ENCODE measurements at places on chromosomes 2 and 18.

DNA sequence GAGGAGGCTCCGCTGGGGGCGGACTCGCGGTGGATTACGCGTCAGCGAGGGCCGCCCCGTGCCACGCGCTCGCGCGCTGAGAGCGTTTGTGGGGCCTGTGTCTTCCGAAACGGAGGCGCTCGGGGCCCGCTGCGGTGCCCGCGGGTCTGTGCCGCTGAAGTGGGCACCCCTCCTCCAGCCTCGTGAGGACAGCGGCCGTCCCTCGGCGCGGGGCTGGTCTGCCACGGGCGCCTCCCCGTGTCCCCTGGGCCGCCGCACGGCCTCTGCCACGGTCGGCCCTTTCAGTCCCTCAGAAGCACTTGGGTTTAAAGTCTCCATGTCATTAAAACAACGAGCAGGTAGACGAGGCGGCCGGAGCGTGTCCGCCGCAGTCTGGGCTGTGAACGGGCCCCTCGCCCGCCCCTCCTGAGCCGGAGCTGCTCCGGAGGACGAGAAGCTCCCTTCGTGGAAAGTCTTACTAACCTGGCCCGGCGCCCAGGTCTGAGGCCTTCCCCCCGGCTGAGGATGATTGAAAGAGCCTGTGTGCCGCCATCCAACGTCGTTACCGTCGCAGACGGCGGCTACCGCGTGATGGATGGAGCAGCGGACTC is 97.6 kb downstream of the NFATC1 start:
- DNase-seq, result no peak

- DNase-seq, result no peak
Observed at GRCh38 chr18:79927607-79928562, 23.6 kb downstream of the SLC66A2 start.

DNA sequence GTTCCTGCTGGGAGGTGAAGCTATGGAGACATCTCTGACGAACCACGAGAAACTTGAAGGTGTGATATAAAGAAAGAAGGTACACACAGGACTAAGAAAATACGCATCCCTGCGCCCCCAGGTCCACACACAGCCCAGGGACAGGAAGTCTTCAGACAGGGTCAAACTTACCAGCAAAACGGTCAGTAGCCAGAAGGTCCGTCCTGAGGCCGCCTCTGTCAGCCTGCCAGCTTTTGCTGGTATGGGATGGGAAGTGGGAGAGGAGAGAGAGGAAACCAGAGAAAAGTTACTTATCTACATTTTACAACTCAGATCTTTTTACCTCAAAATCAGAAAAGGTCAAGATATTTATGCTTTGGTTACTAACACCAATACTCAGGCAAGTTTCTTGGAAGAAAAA is 47.2 kb downstream of the HDLBP start:
- DNase-seq, result no peak

DNA sequence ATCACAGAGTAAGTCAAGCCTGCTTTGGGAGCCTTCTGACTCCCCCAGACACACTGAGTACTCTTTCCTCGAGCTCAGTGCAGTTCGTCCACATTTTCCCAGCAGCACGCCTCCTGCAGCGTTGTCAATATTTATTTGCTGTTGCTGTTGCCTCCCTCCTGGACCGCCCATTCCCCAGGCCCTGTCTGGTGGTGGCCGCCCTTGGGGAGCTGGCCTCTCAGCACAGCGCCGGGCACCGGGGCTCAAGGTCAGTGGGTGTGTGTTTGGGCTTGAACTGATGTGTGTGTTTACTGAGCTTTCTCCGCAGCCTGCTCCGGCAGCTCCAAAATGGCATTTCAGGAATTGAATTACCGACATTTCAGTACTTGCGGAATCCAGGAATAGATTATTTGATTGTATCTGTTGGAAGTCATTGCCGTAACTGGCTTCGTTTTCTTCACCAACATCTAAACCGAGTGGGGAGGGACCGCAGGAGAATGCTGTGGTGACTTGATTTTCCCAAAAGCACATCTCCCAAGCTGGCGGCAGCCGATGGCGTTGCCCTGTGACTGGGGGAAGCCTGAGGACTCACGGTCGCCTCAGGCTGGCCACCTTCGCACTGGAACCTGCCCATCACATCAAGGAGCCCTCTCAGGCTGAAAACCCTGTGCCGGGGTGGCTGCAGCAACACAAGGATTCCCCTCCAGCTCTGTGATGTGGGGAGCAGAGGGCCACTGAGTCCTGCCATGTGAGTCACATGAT is 66.0 kb downstream of the HPCAL1 start:
- no peak for DNase-seq

DNA sequence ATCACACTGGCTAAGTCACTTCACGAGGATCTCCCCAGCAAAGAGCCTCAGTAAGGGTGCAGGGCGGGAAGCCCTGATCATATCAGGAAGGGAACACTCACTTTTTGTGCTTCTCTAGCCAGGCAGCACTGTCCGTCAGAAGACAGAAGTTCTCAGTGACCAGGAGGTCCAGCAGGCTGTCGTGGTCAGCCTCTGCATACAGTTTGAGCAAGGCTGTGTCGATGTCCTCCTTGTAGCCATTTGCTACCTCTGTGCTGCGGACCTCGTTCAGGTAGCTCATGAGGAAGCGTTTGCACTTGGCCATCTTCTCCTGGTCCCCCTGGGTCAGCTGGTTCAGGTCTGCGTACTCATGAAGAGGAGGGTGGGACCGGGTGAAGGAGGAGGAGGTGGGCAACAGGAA is 38.7 kb downstream of the GPR45 start:
- DNase-seq, result no peak

- no peak for DNase-seq
Observed at GRCh38 chr2:134352844-134353243, 99.0 kb downstream of the MGAT5 start.

GRCh38 chr2:172426635-172427255 is 641 bp upstream of the ITGA6 start:
- no peak for DNase-seq

GRCh38 chr18:36012891-36013290 is 40.4 kb downstream of the RMP24 start:
- no peak for DNase-seq

DNA sequence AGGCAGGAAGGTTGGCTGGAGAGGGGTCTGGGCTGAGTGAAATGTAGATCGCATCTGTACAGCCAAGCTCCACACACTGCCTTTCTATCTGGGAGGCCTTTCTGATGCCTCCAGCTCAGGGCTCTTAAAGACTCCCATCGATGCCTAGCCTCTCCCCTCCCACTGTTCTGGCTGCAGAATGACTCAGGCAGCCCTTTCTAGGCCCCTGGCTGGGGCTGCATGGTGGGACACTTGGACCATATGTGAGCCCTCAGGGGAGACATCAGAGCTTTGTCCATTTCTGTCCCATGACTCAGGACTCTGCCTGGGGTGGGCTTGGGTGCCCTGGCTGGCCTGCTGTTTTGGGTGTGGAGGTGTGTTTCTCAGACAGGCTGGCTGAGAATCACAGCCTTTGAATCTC is 101.3 kb downstream of the CELF4 start:
- no peak for DNase-seq

GRCh38 chr2:200650195-200650594 is 64.4 kb downstream of the AOX1 start:
- no peak for DNase-seq

GRCh38 chr2:120991441-120991840 is 255.8 kb downstream of the GLI2 start:
- DNase-seq, result no peak

GRCh38 chr2:19203866-19204265 is 154.6 kb downstream of the OSR1 start:
- no peak for DNase-seq

DNA sequence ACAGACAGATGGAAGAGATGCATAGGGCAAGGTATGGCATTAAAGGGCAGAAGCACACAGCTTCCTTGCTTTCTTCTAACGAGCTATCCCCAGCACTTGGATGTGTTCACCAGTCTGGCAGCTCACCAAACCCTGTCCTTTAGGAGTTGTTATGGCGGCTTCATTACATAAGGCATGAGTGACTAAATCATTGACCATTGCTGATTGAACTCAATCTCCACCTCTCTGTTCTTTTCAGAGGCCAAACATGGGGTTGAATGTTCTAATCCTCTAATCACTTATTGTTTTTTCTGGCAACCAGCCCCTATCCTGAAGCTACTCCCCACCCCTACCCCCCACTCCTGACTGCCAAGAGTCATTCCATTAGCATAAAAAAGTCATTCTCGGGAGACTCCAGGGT is 301.8 kb downstream of the XIRP2 start:
- DNase-seq, result no peak

GRCh38 chr2:180962727-180963314 is 17.6 kb upstream of the UBE2E3 start:
- no peak for DNase-seq

GRCh38 chr2:112204411-112204810 is 50.4 kb downstream of the ZC3H8 start:
- DNase-seq, result no peak

DNA sequence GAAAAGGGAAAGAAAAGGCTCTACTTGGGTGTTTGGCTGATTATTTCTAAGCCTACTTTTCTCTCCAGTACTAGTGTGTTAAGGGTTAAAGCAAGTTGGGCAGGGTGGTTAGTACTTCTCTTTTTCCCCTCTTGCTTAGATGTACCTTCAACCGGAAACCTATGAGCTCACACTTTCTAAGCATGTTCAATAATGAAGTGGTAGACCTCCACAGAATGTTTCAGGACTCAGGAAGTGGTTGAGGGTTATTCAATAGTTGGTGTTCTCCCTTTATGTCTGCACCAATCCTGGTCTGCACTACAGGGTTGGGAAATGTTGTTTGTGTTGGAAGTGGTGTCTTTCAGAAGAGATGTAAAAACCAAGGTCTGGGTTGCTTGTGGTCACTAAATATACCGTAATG is 137.1 kb downstream of the ZEB2 start:
- DNase-seq, result no peak

DNA sequence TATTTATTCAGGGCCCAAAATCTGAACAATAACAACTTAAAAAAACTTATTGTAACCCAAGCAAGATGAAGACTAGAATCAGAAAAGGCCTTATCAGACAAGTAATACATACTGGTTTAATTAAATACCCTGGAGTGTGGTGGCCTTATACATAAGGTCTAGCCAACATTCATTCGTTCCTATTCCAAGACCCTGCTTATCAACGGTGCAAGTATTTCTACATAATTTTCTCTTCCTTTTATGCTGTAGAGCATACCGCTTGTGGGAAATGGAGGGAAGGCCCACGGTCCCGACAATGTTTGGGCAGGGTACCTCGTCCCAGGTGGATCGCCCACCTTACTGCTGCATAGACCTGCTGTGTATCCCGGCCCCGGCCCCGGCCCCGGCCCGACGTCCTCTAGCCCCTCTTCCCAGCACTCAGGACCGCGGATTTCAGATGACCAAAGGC is 708 bp downstream of the ZNF24 start:
- DNase-seq, result no peak

DNA sequence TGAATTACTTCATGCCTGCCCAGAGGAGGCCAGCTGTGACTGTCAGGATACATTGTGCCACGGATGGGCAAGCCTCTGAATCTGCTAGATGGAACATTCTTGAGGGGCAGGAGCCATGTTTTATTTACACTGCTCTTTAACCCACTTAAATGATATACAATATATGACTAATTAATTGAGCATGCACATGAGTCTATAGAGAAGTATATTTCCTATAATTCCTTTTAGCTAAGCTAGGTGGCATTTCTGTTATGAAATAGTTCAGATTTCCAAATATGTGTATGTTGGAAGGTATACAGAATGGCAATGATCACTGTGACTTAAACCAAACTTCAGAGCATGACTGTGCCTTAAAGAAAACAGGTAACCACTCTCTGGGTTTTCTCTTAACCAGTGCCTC is 131.7 kb downstream of the RAB3GAP1 start:
- DNase-seq, result no peak

DNA sequence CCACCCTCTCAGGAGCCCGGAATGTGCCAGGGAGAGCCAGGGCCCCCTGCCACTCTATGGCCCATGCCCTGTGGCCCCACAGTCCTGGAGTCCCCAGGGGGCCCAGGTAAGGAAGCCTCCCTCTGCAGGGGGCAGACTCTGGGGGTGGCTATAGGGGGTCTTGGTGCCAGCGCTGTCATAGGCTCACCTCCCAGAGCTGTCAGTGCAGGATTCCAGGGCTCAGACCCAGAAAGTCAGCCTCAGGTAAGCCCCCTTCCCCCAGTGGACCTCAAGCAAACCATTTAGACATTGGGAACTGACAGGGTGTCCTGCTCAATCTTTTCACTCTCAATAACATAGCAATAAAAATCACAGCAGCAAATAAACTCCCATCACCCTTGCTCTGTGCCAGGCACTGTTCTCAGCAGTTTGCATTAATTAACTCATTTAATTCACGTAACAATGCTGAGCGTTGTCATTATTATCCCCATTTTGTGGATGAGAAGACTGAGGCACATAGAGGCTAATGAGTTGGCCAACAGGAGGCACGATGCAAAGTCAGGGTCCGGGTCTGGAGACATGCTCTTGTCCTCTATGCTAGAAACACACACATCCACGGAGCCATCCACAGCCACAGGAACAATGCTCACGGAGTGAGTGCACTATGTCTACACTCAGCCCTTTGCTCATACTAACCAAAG is 79.6 kb downstream of the TNS1 start:
- DNase-seq, result no peak

GRCh38 chr2:239876948-239877289 is 148.2 kb downstream of the NDUFA10 start:
- no peak for DNase-seq

GRCh38 chr2:65991381-65992197 is 443.3 kb upstream of the MEIS1 start:
- no peak for DNase-seq

- no peak for DNase-seq
Observed at GRCh38 chr2:70516596-70516995, 37.0 kb downstream of the TGFA start.

DNA sequence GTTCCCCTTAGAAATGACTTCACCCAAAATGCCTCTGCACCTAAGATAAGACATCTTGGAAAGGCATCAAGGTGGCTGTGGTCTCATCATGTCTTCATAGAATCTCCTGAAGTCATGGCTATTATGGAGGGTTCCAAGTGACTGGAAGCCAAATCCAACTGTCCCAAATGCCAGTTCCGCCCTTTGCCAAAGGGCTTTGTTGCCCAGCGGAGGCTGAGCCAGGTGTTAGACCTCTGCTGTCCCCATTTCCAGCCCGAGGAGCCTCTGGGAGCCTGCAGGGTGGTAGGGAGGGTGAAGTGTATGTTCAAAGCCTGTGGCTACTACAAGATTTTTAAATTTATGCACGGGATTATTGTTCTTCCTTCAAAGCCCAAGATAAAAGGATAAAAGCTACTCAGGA is 25.7 kb downstream of the RHOB start:
- no peak for DNase-seq

GRCh38 chr2:99573634-99574251 is 83.9 kb upstream of the REV1 start:
- DNase-seq, result no peak
